ENCODE measurements at places on chromosomes 4 and X. TPM values are rescaled to one million over a fixed set of nuclear protein-coding genes. Genes with fewer than 3 reads are reported as not detected.

- peaks cover 13% of the 10 kb centered on the region for H3K4me1 ChIP-seq
- no peak overlapping the region for H3K4me3 ChIP-seq
- no peak for DNase-seq
- H3K27me3 ChIP-seq = no peaks in the 10 kb centered on the region
- no peaks in the 10 kb centered on the region for H3K36me3 ChIP-seq
Measured at GRCh38 chrX:71256856-71257255, 2.9 kb upstream of the ZMYM3 start.

GRCh38 chrX:12903646-12904045, 2.8 kb upstream of the TLR8 start:
- no peaks in the 10 kb centered on the region for H3K27me3 ChIP-seq
- no peak overlapping the region for H3K27ac ChIP-seq
- no peak overlapping the region for H3K4me3 ChIP-seq
- no peaks in the 10 kb centered on the region for H3K36me3 ChIP-seq

DNA sequence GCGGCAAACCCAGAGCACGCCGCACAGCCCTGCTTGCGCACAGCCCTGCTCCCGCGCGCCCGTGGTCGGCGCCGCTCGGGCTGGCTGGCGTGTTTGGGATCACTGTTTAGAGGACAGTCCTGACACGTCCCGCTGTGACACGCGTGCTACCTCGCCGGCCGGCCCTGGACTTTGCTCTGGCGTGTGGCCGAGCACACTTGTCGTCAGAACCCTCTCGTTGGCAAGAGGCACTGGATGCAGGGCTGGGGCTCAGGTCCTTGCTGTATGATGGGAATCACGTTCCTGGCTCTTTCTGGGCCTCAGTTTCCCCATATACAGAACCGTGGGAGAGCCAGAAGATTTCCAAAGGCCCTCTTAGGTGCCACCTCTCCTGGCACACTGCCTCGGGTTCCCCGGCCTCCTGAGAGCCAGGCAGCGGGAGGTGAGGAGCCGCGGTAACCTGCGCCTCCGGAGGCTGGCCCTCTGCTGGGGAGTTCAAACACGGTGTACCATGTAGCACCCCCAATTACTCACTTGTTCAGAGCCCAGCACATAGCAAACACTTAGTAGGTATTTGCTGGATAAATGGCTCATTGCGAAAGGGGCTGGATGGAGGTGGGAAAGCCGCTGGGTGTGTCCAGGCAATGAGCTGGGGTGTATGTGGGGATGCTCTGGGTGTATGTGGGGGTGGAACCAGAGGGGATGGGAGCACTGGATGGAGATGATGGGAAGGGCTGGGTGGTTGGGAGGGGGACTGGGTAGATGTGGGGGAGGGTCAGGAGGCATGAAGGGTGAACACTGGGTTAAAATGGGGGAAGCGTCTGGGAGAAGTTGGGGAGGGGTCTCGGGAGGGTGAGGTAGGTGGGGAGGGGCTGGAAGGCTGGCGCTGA, 76.6 kb downstream of the HTRA3 start:
- peaks cover 11% of the 10 kb centered on the region for H3K27me3 ChIP-seq
- H3K4me3 ChIP-seq = no peak overlapping the region
- no peaks in the 10 kb centered on the region for H3K36me3 ChIP-seq
- H3K4me1 ChIP-seq = peaks cover 13% of the 10 kb centered on the region

GRCh38 chrX:150062292-150063137, 124.2 kb upstream of the EOLA2 start:
- H3K4me1 ChIP-seq = no peaks in the 10 kb centered on the region
- H3K4me3 ChIP-seq = no peak overlapping the region

DNA sequence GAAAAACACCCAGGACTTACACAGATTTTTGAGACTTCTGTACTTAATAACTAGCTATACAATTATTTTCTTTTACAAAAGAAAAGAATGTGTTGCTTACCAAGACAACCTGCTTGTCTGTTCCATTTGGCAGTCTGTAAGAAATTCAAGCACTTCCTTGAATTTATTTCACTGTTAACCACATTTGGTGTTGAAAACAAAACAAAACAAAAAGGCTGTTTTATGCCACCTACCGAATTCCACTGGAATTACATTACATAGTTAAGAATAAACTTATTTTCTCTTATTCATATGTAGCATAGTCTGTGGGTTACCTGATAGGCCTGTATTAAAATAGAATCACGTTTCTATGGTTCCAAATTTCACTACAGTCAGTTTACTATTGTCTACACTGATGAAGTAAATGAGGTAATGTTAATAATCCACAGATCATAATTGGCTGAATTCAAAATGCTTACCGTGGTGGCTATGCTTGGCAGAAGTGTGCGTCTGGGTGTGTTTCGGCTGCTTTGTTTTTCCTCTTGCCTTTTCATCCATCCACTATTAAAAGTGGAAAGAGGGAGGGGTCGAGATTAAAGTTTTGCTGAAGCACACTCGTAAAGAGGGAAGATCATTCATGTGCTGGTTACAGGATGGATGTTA, at the start of gene TLR1:
TLR1 (minus strand) TSS at position 138 of the 642 bp plus-strand sequence. CDS start 5,960 bp downstream, outside the sequence.
- H3K4me1 ChIP-seq = no peaks in the 10 kb centered on the region
- H3K27me3 ChIP-seq = no peaks in the 10 kb centered on the region

DNA sequence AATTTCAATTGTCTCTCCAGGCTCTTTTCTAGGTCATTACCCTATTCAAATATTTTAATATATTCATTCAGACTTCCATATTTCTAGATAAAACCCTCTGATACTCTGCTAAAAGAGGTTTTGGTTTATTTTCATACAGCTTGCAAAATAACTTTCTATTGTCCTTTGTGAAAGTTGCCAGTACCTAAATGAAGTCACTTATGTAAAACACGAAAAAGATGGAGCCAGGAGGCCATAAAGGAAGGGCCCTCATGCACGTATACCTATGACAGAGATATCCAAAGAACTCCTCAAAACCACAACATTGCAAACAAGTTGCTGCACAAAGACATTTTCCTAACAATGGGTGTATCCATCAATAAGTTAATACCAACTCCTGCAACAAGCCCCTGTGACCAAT, 25.7 kb upstream of the ELOVL6 start:
- H3K27ac ChIP-seq = no peak overlapping the region
- DNase-seq = no peak
- H3K4me3 ChIP-seq = no peak overlapping the region
- peaks cover 8% of the 10 kb centered on the region for H3K27me3 ChIP-seq
- peaks cover 7% of the 10 kb centered on the region for H3K36me3 ChIP-seq

- no peak overlapping the region for H3K4me3 ChIP-seq
- H3K27me3 ChIP-seq = no peaks in the 10 kb centered on the region
- no peak overlapping the region for H3K27ac ChIP-seq
Measured at GRCh38 chr4:142316913-142317312, 529.2 kb downstream of the INPP4B start.

DNA sequence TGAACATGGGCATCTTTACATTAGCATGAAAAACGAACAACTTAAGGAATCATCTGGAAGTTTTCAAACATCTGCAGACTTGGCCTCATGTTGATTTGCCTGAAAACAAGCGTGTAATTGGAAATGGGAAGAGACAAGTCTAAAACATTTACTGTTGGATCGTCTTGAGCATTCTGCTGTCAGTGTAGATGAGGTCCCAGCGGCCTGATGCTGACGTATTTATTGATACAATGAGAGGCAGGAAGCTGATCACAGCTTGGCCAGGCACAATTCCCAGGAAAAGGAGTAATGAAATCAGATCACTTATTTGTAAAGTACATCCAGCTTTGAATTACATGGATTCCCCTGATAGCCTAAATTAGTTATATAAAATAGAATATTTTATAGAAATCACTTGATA, 210.6 kb downstream of the CLCN4 start:
- peaks cover 4% of the 10 kb centered on the region for H3K36me3 ChIP-seq
- no peak overlapping the region for H3K4me3 ChIP-seq
- H3K27me3 ChIP-seq = no peaks in the 10 kb centered on the region
- no peak overlapping the region for H3K27ac ChIP-seq

DNA sequence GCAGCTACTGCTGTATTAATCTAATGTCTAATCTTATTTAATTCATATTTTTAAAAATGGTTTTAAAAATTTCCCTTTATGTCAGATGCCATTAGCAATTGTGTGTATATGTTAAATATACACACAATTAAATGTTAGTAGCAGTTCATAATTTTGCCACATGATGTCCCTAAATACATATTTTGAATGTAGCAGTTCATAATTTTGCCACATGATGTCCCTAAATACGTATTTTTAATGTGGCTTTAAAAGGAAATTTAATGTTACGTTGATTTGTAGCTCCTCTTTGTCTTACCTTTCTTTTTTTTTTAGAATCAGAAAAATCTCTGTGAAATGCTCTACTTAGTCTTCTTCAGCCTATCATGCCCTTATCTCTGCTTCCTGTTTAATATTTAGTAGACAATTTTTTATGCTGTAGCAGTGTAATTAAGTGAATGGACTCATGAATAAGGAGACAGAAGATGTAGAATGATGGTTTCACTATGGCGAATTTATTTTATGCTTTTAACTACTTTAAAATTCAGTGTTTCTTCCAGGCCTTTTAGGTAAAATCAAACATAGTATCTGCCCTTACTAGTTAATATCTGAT, 26.1 kb downstream of the RBM46 start:
- no peak overlapping the region for H3K4me3 ChIP-seq
- DNase-seq = no peak
- no peak overlapping the region for H3K27ac ChIP-seq

DNA sequence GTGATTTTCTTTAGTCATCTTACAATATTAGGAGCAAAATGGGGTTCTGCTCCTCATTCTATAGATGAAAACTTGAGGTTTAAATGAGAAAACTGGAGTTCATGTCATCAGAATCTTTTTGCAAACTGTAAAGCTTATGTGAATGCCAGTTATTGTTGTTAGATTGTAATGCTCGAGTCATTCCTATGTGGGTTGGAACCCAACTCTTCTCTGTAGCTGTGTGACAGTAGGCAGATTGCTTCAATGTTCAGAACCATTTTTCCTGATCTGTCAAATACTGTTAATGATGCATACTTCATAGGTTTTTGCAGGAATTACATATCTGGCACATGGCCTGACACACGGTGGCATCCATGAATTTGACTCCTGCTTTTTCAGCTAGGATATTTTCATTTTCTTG, 178.9 kb downstream of the RAPGEF2 start:
- H3K4me1 ChIP-seq = peaks cover 25% of the 10 kb centered on the region
- no peaks in the 10 kb centered on the region for H3K36me3 ChIP-seq
- H3K27me3 ChIP-seq = no peaks in the 10 kb centered on the region

Gene RNF212
- 2.7 TPM for total RNA-seq

Gene HSFX2
- total RNA-seq = not detected

Gene VSIG1
- 0.76 TPM for total RNA-seq

Gene SPARCL1
- 0.82 TPM for total RNA-seq

Gene NEIL3
- total RNA-seq = 12.0 TPM

Gene CT55
- not detected for total RNA-seq

Gene LARP7
- total RNA-seq = 46.2 TPM
